ENCODE measurements at places on chromosomes 11 and 22. TPM values are rescaled to one million over a fixed set of nuclear protein-coding genes. Genes with fewer than 3 reads are reported as not detected.

DNA sequence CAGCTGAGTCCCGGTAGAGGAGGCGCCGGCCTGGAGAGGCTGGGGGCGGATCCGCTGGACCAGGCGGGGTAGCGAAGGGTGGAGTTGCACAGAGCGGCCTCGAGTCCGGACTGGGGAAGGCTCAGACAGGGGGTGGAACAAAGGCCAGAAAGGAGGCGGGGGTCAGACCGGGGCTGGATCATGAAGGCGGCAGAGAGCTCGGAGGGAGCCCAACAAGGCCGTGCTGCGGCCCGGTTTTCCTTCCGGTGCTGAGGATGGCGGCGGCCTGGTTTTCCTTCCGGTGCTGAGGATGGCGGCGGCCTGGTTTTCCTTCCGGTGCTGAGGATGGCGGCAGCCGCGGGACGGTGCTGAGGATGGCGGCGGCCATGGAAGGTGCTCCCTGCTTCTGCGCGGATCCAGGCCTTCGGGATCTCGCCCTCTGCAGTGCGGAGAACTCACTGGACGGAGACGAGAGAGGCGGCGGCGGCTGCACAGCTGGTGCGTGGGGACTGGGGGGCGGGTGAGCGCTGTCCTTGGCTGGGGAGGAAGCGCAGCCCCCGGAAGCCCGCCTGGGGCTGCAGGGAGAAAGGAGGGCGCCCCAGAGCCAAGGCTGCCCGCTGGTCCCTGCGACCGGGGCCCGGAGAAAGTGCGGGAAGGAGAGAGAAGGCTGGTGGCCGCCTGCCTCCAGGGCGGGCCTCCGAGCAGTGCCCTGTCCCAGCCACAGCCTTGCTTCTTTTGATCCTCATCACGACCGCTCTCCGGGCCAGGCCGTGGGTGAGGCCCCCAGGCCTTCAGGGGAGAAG lies 350.4 kb upstream of the B3GAT1 start:
- no peak overlapping the region for H3K27ac ChIP-seq
- H3K4me3 ChIP-seq, result no peak overlapping the region
- H3K36me3 ChIP-seq, result no peaks in the 10 kb centered on the region
- H3K27me3 ChIP-seq, result no peaks in the 10 kb centered on the region
- H3K4me1 ChIP-seq, result no peaks in the 10 kb centered on the region
- no peak for DNase-seq

GRCh38 chr22:20299746-20300136 lies 20.1 kb downstream of the DGCR6L start:
- H3K27me3 ChIP-seq, result peaks cover 27% of the 10 kb centered on the region
- H3K4me3 ChIP-seq, result peak overlapping the region; percentile 76
- peaks cover 5% of the 10 kb centered on the region for H3K4me1 ChIP-seq
- no peak overlapping the region for H3K27ac ChIP-seq
- H3K36me3 ChIP-seq, result peaks cover 7% of the 10 kb centered on the region
- DNase-seq, result no peak

The ADM gene
- total RNA-seq, result 10.6 TPM

GRCh38 chr11:85540181-85540580 lies 87.0 kb downstream of the DLG2 start:
- H3K4me1 ChIP-seq, result no peaks in the 10 kb centered on the region
- no peaks in the 10 kb centered on the region for H3K36me3 ChIP-seq
- no peak for DNase-seq
- H3K27me3 ChIP-seq, result peaks cover 11% of the 10 kb centered on the region

DNA sequence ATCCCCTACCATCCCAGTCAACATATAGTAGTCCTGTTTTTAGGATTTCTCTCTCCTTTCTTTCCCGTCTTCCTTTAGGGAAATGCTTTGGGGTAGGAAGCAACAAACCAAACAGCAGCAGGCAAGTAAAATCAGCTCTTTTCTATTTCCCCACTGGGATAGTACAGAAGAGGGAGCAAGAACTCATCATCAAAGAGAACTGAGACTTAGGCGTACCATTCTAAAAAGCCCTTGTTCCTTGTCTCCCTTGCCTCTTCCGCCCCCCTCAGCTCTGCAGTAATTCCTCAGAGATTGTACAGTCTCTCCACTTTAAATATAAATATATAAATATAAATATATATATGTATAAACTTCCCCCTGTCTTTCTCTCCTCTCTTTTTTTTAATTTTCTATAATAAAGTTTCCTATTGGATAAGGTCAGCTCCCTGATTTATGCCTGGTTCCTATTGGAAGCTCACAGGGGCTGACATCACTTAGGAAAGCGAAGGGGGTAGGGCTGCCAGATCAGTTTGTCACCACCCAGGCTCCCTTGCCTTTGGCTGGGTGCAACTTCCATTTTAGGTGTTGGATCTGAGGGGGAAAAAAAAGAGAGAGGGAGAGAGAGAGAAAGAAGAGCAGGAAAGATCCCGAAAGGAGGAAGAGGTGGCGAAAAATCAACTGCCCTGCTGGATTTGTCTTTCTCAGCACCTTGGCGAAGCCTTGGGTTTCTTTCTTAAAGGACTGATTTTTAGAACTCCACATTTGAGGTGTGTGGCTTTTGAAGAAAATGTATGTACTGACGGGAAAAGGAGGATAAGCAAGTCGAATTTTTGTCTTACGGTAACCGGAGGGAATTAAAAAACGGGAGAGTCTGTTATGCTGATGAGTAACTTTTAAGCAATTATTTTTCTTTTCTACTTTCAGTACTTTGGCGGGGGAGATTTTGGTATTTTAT lies at the start of gene CTNND1:
Gene CTNND1, plus strand, starts transcription at position 502 of the 934 bp plus-strand sequence. CDS start 29,677 bp downstream, outside the sequence.
- DNase-seq, result peak; percentile 98
- H3K4me3 ChIP-seq, result peak within 1 kb of the TSS; percentile 83
- H3K27me3 ChIP-seq, result no peaks in the 10 kb centered on the region
- no peaks in the 10 kb centered on the region for H3K36me3 ChIP-seq
- H3K4me1 ChIP-seq, result peaks cover 25% of the 10 kb centered on the region

DNA sequence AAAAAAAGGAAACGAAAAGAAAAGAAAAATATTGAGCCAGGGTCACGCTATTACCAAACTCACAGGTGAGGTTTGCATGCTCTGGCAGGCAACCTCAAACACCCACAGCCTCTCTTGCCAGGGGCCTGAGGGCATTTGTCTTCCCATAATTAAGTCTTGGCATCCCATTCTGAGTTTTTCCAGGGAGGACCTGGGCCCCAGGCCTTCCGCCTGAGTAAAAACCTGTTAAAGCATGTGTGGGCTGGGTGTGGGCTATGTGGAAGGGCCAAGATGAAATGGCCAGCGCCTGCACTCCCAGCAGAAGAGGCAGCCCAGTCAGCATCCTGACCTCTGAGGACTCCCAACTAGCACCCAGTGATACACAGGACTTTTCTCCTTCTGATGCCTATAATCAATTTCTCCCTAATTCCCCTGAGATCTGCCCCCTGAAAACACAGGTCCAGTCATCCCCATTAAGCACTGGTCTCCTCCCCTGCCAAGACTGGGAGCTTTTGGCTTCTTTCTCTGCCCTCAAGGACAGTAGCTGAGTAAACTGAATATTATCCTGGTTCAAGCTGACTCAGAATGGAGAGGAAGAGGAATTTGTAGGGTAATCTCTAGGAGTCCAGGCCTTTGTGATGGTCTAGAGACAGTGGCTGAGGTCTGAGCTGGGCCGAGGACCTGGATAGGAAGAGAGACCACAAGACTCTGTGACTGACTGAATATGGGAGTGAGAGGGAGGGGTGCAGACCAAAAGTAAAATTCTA lies 35.6 kb upstream of the ACER3 start:
- H3K4me3 ChIP-seq, result peak overlapping the region; percentile 39
- peaks cover 27% of the 10 kb centered on the region for H3K4me1 ChIP-seq
- DNase-seq, result peak; percentile 97

- no peak for DNase-seq
- peaks cover 11% of the 10 kb centered on the region for H3K27me3 ChIP-seq
- H3K4me3 ChIP-seq, result no peak overlapping the region
- H3K27ac ChIP-seq, result no peak overlapping the region
- peaks cover 6% of the 10 kb centered on the region for H3K4me1 ChIP-seq
These were observed 47.1 kb upstream of the SYT13 start for GRCh38 chr11:45333001-45333971.

GRCh38 chr11:131896978-131897615 lies 526.7 kb downstream of the NTM start:
- H3K4me3 ChIP-seq, result no peak overlapping the region
- no peaks in the 10 kb centered on the region for H3K36me3 ChIP-seq
- H3K27ac ChIP-seq, result no peak overlapping the region
- DNase-seq, result no peak
- H3K27me3 ChIP-seq, result no peaks in the 10 kb centered on the region
- H3K4me1 ChIP-seq, result no peaks in the 10 kb centered on the region

GRCh38 chr11:9905960-9906791 lies 242.3 kb downstream of the SWAP70 start:
- H3K27me3 ChIP-seq, result no peaks in the 10 kb centered on the region
- peak overlapping the region; percentile 92 for H3K27ac ChIP-seq
- peak; percentile 67 for DNase-seq
- no peak overlapping the region for H3K4me3 ChIP-seq

The NOX4 gene
- total RNA-seq, result not detected

DNA sequence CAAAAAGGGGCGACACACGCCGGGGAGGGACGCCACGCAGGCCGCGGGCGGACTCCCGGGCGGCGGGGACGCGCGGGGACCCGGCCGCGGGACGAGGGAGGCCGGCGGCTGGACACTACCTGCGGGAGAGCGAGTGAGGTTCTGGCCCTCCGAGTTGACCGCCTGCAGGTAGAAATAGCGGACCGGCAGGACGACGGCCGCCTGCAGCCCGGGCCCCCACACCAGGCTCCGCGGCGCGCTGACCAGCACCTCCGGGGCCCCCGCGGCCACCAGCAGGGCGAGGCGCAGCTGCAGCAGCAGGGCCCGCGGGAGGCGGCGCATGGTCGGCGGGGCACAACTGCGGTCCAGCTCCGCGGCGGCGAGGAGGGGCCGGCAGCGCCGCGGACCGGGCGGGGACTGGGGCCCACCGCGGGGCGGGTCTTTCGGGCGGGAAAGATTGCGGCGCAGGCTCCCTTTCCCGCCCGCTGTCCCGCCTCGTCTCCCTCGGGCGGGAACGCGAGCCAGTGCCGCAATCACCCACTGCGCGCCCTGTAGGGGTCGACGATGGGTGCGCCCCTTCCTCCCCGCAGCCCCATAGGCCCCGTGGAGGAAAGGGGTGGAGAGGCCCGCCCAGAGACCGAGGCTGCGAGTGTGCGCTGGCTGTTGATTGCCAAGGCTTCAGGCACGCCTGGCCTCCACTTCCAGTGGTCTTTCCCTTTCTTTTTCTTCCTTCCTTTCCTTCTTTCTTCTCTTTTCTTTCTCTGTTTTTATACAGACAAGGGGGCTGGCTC lies at the start of gene POGLUT3:
Gene POGLUT3, minus strand, starts transcription at position 339 of the 770 bp plus-strand sequence. Its CDS starts 18 bp downstream, at position 321.
- no peaks in the 10 kb centered on the region for H3K27me3 ChIP-seq
- peak within 1 kb of the TSS; percentile 57 for H3K4me3 ChIP-seq
- DNase-seq, result peak; percentile 21

The CD6 gene
- total RNA-seq, result not detected
